ENCODE measurements at places on chromosomes 1 and 21. TPM values are rescaled to one million over a fixed set of nuclear protein-coding genes. Genes with fewer than 3 reads are reported as not detected.

The MMEL1 gene
- not detected for total RNA-seq

The C1QA gene
- total RNA-seq = not detected

The LAD1 gene
- 1.1 TPM for total RNA-seq

The MRPS14 gene
- total RNA-seq = 27.8 TPM

The OR13G1 gene
- not detected for total RNA-seq

The LCE1C gene
- not detected for total RNA-seq

The GBP6 gene
- total RNA-seq = not detected

The RHOU gene
- 4.3 TPM for total RNA-seq

The PARK7 gene
- total RNA-seq = 372 TPM

The RLF gene
- total RNA-seq = 6.7 TPM

The PCNT gene
- 14.8 TPM for total RNA-seq

The TOR1AIP1 gene
- total RNA-seq = 31.4 TPM

The LENEP gene
- not detected for total RNA-seq

The SLFNL1 gene
- total RNA-seq = not detected

The NEK2 gene
- 47.4 TPM for total RNA-seq
